ENCODE measurements at places on chromosomes 6 and 20.

DNA sequence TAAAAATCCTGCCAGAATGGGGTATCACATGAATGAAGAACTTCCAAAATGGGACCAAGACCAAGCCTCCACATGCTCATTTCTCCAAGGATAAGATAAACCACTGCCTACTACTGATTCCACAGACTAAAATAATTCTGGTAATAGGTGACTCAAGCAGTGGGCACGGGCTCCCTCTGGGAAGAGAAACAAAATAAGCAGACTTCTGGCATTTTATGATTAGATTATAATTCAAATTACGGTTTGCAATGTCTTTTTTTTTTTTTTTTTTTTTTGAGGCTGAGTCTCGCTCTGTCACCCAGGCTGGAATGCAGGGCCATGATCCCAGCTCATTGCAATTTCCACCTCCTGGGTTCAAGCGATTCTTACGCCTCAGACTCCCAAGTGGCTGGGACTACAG is 16.0 kb downstream of the UQCC1 start:
- DNase-seq: no peak

GRCh38 chr6:6392214-6393068 is 72.0 kb upstream of the F13A1 start:
- no peak for DNase-seq

- no peak for DNase-seq
Observed at GRCh38 chr6:167576828-167577503, 249.7 kb upstream of the AFDN start.

- no peak for DNase-seq
Observed at GRCh38 chr6:140729521-140729920, 1355.1 kb upstream of the CITED2 start.

- DNase-seq: no peak
Observed at GRCh38 chr6:8750627-8751026, 315.3 kb upstream of the SLC35B3 start.

DNA sequence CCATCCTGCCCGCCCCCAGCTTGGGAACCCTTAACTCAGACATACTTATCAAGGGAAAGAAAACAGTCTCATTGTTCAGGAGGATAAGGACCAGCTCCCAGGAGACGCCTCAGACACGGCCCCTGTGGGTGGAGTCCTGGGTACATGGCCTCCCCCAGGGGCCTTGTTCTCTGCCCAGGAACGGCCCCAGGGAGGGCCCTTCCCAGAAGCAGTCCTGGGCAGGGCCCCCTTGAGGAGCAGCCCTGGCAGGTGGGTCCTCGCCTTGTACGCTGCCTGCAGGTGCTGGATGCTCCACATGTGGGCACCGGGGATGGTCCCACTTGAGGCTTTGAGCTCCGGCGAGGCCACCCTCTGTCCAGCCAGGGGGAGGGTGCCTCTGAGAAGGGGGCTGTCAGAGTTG is 4.5 kb upstream of the GATA5 start:
- DNase-seq: no peak

- DNase-seq: no peak
Observed at GRCh38 chr6:71103130-71103529, 146.3 kb upstream of the B3GAT2 start.

DNA sequence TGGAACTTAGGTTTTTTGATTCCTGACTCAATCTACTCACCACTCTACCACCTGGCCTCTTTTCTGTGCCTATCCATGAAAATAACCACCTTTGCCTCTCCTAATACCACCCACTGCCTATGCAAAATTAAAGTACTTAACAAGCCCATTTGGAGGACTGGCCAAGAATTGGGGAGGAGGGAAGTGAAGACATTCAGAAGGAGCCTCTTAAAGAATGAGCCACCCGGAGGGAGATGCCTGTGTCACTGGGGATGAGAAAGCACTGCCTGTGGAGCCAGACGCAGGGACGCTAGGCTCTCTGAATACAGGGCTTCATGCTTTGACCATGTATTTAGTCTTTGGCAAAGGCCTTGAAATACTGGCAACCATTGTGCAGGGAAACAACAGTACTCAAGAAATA is 40.0 kb upstream of the MRPS10 start:
- no peak for DNase-seq

GRCh38 chr20:24027229-24027628 is 38.6 kb upstream of the GGTLC1 start:
- DNase-seq: peak; percentile 61

- no peak for DNase-seq
Observed at GRCh38 chr6:89559487-89559886, 79.1 kb downstream of the LYRM2 start.

- no peak for DNase-seq
Observed at GRCh38 chr20:1832634-1833033, 62.6 kb upstream of the SIRPA start.

DNA sequence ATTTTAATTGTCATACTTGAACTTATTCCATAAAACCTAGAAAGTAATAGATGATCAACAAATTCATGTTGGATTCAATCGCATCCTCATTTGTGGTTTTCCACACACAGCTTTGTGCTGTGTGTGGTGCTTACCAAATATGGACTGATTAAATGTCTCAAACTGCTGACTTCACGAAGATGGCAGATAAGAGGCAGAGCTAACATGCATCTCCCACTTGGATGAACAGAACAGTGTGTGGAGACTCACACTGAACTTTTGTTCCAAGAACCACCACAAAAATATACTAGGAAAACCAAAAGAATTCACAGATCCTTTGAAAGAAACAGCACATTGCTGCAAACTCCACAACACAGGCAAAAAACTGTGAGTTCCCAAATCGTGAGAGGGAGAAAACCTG is 603.7 kb downstream of the TENT5A start:
- DNase-seq: no peak
